NCI-H510A treated with DMSO at 0.1 percent for 48 hours (cell line): ENCODE measurements at places on chromosomes 12 and 14.

GRCh38 chr12:42180990-42181596 lies 36.4 kb upstream of the GXYLT1 start:
- no peak for DNase-seq

DNA sequence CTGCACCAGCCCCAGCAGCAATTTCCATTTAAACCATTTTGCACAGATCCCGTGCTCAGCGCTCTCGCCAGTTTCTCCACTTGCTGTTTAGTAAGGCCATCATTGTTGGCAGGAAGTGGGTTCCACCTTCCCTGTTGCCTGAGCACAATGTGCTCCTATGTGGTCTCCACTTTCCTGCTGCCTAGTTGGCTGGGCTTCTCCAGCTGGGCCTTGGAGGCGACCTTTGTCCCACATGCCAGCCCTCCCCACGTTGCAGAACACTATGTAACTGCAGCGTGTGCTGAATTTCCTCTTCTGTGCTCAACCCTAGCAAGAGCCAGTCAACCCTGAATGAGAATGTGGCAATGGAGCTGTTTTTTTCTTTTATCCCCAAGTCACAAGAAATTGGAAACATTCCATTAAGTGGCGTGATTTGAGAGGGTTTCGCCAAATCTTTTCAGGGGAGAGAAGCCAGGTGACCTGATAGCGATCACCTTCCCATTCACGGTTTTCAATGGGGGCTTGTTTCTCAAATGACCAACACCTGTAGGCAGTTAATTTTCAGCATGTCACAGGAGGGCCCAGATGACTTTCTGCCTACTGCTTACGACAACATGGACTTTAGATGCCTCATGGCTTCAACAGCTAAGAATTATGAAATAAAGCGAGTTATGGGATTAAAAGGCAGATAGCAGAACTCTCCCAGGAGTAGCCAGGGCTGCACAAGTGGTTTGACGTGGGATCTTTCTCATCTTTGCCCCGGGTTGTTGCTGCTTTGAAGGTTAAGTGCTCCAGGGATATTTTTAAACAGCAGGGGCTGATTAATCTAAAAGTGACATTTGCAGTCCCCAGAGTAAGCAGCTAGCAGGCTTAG lies at the start of gene ACACB:
Gene ACACB, plus strand, starts transcription at position 830 of the 853 bp plus-strand sequence. CDS start 22,819 bp downstream, outside the sequence.
- no peak for DNase-seq

DNA sequence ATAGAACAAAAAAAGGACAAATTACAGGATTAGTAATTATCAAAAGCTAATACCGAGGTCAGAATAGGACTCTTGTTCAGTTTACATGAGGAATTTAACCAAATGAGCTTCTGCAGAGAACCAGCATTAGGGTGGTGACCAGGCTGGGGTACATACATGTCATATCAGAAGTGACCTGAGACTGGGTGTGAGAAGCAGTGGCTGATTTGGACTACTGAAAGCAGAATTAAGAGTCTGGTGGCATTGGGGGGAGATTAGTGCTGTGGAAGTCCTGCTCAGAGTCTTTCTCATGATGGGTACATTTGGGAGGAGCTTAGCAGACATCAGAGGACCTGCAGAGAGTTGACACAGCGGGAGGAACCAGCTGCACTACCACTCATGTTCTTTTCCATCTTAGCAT lies 21.7 kb downstream of the TRAF3 start:
- DNase-seq, result no peak

GRCh38 chr12:113236539-113237399 lies 15.5 kb downstream of the TPCN1 start:
- no peak for DNase-seq

GRCh38 chr14:74875941-74876913 lies at the start of gene PROX2:
PROX2 (minus strand) TSS chr14:74876145; CDS start chr14:74863834, 12,311 bp downstream.
- DNase-seq, result no peak

- no peak for DNase-seq
Observed at GRCh38 chr12:109109746-109110350, 6.5 kb upstream of the ACACB start.
